ENCODE measurements at places on chromosomes 13 and 19.

GRCh38 chr13:35552172-35552844 is 75.8 kb upstream of the MAB21L1 start:
- DNase-seq, result no peak

DNA sequence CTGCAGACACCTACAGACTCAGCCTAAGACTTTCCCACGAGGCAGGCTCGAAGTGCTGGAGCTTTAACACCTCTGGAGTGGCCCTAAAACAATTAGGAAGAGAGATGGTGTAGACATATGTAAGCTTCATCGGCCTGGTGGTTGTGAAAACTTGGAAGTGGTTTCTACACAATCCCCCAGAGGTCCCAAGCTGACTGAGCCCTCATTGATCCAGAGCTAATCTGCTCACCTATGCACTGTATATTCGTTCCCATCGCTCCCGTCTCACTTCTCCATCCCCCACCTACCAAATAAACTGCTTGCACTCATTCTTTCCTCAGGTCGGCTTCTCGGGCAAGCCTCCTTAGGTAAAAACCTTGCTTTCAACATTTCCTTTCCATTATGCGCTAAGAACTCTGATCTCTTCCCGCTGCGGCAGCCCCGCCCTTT is 767 bp upstream of the ZNF793 start:
- no peak for DNase-seq

DNA sequence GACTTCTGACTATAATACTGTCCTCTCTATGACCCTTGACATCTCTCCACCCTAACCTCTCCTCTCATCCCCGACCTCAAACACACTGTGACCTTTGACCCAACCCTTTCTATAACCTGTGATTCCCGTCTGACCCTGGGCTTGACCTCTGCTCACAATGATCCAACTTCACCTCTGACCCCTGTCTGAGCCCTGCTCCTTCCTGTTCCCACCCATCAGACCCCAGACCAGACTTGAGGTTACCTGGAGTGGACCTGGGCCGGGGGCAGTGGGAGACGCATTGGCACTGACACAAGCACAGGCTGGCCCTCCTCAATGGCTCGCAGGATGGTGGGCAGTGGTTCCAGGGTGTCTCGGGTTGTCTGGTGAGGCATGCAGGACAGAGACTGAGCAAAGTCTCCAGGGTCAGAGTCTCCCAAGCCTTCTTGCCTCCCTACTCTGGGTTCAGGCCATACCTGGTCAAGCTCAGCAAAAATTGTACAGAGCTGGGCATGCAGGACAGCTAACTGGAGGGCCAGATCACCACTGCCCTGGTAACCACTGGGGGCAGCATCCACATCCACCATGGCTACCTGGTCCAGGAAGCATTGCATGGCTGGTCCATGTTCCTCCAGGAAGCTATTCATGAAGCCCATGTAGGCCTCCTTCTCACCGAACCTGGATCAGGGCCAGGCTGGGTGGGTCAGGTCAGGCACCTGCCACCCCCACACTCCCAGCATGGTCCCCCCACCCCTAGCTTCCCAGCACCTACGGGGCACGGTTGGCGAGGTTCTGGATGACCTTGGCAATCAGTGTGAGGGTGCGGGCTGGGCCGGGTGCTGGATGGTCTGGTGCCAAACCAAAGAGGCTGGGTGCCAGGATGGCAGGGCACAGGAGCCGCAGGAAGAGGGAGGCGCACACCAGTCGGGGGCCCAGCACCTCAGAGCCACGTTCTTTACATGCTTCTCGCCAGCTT is 4.4 kb upstream of the WIZ start:
- no peak for DNase-seq

- no peak for DNase-seq
Observed at GRCh38 chr13:22594041-22594440, 586.7 kb upstream of the SGCG start.

- no peak for DNase-seq
Observed at GRCh38 chr19:45171211-45171623, 6.8 kb downstream of the TRAPPC6A start.

DNA sequence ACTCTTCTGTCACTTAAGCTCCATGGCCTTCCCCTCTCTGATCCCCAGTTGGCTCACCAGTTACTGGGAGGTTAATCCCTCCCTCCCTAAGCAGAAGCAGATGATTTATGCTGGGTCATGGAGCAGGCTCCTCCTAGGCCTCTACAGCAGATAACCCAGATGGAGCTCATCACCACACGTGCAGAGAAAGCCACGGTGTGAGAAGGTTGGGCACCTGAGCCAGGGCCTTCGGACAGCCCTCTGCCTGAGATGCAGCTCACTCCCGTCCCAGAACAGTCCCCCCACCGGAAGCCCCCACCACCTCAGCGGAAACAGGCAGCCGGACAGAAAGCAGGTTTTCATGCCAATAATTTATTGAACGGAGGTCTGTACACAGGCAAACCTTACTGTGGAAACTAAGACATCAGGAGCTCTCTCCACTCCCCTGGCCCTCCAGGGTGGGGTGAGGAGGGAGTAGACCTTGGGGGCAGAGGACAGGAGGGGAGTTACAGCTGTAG is 9.8 kb downstream of the ZNF526 start:
- no peak for DNase-seq

DNA sequence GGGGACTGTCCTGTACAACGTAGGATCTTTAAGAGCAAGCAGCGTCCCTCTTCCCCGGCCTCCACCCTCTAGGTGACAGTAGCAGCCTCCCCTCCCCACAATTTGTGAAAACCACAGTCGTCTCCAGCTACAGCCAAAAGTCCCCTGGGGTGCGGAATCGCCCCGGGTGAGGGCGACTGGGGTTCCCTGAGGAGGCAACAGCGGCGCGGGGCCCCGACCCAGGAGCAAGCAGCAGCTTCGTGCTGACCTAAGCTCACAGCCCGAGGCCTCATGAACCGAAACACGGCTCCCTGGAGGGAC is 322 bp downstream of the ZNF558 start:
- DNase-seq, result no peak

DNA sequence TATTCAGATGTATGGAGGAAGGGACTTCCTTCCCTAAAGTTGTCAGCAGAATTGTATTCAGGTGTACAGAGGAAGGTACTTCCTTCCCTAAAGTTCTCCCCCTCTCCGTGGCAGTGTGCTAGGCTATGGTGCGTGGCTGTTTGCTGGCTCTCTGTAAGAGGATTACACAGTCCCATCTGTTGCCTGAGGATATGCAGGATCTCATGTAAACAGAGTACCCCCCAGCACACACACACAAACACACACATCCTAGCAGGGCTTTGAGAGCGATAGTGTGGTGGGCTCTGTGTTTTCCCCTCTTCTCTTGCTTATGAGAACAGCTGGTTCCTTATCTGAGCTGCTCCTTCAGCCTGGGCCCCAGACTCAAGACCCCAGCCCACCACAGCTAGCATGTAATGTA is 10.3 kb downstream of the NEK5 start:
- no peak for DNase-seq

GRCh38 chr13:46639033-46639981 is 86.3 kb downstream of the LRCH1 start:
- peak; percentile 30 for DNase-seq

DNA sequence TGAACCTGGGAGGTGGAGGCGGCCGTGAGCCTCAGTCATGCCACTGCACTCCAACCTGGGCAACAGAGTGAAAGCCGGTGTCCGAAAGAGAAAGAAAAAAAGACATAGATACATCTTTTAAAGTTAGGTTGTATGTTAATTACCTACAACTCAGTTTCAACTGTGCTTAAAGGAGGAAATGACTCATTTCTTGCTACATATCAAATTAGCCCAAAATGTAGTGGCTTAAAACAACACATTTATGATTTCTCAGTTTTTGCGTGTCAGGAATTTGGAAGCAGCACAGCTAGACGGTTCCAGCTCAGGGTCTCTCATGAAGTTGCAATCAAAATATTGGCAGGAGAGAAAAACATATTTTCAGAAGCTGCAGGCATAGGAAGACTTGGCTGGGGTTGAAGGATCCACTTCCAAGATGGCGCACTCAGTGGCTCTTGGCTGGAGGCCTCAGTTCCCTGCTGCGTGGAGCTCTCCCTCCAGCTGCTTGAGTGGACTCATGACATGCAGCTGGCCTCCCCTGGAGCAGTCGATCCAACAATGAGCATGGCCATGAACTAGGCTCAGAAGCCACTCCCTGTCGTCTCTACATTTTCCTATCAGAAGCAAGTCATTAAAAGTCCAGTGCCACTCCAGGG is 7.1 kb downstream of the LDLR start:
- DNase-seq, result peak; percentile 65

DNA sequence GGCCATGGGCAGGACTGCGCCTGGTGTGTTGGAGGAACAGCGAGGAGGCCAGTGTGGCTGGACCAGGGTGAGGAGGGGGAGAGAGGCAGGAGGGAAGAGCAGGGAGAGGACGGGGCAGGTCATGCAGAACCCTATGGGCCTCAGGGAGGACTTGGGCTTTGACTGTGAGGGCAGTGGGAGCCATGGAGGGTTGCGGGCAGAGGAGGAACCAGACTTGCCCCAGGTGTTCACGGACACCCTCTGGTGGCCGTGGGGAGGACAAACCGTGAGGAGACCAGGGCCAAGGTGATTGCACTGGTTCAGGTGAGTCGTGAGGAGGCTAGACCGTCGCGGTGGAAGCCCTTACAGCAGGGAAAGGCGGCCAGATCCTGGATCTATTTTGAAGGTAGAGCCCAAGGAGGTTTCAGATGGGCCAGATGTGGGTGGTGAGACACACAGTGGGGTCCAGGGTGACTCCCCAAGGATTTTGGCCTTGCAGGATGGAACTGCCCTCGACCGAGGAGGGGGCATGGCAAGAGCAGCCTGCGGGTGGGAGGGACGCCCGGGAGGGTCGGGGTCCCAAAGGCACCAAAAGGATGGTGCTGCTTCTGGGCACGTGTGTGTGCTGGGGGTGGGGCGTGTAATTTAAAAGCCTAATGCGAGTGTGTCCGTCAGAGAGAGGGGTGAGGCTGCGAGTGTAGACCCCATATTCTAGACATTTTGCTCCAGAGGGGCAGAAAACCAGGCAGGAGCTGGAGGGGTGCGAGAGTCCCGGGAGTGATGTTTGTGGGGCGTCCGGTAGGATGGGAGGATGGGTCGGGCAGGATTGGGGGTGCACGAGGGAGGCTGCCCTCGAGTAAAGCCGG is 2.7 kb upstream of the REXO1 start:
- DNase-seq, result no peak

DNA sequence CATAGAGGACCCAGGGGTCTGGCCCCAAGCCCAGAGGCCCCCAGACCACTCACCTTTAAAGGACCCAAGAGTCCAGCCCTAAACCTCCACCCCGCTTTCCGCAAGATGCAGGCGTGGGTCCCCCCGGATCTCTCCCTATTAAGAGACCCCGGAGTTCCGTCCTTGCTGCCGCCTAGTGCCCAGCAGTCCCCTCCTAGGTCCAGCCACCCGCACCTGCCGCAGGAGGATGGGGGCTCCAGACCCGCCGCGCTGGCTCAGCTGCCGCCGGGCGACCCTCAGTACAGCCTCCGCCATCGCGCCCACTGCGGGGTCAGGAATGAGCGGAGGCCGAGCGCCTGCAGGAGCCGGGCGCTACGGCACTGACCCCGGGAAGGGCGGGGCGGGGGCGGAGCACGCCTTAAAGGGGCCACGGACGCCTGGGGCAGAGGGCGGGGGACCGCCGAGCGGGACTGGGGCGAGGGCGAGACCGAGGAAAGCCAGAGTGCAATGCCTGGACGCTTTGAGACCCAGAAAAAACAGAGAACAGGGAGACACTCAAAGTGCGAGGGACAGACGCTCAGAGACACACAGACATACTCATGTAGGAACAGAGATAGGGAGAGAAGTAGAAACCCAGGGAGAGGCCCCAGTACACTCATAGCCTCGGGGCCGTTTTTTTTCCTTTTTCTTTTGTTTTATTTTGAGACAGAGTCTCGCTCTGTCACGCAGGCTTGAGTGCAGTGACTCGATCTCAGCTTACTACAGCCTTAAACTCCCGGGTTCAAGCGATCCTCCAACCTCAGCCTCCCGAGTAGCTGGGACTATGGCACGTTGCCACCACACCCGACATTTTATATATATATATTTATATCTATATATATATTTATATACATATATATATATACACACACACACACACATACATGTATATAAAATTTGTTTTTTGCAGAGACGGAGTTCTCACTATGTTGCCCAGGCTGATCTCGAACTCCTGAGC is at the start of gene ETHE1:
Gene ETHE1, minus strand, starts transcription at position 318 of the 976 bp plus-strand sequence. Its CDS starts 24 bp downstream, at position 294.
- peak; percentile 88 for DNase-seq

DNA sequence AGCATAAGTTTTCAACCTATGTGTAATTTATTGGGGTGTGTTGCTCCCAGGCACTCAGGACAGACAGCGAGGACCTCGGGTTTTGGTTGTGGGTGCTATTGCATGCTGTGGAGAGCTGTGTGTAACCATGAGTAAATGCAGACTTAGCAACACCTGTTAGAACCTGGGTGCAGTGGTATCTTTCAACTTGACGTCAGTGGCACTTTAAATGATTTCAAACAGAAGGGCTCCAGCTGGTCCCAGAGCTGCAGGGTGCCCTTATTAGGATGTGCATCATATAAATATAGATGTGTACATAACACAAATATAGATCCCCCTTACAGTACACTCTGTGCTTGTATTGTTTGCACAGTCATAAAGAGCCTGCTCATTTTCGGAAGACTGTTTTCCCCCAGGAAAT is 228.3 kb upstream of the IRS2 start:
- DNase-seq, result no peak

- DNase-seq, result no peak
Observed at GRCh38 chr13:36074659-36075058, 56.5 kb downstream of the DCLK1 start.

DNA sequence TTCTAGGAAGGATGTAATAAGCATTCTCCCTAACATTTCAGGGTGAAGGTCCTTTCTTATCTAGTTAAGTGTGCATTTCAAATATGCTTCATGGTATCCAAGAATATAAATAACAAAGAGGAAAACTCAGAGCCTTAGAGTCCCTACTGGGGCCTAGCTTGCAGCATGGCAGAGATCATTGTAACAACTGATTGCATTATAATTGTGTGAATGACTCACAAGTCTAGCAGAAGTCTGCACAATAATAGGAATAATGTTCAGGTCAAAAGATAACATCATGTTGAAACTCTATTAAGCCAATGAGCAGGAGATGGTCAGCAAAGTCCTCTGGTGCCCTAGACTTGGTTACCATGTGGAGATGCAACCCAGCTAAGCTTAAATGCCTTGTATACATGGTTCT is 3.4 kb downstream of the POSTN start:
- DNase-seq, result no peak

DNA sequence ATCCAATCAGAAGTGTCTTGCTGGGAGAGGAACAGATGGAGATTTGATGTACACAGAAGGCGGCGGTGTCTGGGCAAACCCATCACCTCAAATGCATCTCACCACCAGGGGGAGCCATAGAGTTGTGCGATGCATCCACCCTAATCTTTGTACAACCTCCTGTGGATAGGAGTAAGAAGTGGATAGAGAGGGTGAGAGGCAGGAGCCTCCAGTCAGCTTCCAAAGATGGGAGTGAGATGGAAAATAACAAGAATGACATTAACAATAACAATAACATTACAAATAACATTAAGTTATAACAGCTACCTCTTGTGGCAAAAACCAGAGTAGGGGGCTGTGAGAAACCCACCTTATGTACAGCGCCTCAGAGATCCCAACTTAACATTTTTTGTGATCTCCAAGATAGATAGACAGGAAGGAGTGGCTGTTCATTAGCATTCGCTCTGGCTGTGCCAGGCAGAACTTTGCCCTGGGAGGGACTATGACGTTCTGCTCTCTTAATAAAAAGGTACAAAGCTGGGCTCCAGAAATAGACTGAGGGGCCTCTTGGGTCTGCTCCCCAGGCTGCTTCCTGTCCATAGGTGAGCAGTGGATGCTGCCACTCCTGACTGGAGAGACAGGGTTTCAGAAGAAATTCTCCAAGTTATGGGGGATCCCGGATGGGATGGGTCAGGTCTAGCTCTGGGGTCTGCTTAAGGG is 5.2 kb upstream of the CEACAM18 start:
- peak; percentile 79 for DNase-seq

GRCh38 chr13:93231867-93232266 is 5.3 kb downstream of the GPC6 start:
- no peak for DNase-seq

GRCh38 chr19:42284591-42285341 is 15.7 kb downstream of the CIC start:
- DNase-seq, result no peak
